Activated CD4-positive, alpha-beta T cell treated with anti-CD3 and anti-CD28 coated beads for 24 hours (primary cell): ENCODE measurements at places on chromosomes 7 and 10.

GRCh38 chr7:106358103-106358663 is 73.4 kb upstream of the NAMPT start:
- DNase-seq, result no peak

- DNase-seq, result no peak
These were observed 360.9 kb downstream of the GPAM start for GRCh38 chr10:111822661-111823060.

- no peak for DNase-seq
These were observed 299.3 kb downstream of the SFMBT2 start for GRCh38 chr10:7111561-7111960.

DNA sequence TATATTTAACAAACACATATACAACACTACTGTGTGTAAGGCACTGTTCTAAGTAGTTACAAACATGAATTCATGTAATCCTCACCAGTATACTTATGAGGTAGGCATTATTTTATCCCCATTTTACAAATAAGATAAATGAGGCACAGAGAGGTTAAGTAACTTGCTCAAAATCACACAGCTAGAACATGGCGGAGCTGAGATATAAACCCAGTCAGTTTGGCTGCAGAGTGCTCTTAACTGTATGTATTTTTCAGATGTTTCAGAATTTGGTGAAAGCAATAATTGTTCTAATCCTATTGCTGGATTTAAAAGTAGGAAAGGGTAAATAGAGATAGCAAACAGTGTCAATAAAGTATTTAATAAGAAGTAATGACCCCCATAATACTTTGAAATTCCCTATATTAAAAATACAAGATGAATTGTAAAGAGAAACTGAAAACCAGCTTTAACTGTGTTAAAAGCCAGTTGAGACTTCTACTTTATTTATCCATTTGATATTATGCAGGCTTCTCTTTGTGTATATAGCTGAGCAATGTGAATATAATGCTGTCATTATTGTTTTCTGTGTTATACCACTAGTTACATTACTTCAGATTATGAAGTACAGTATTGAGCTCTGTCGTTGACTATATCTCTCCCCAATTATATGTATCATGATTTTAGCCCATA is 32.3 kb upstream of the RPA3 start:
- no peak for DNase-seq

GRCh38 chr7:73681031-73681430 is 2.2 kb downstream of the DNAJC30 start:
- no peak for DNase-seq
